ENCODE measurements at places on chromosomes 2 and 18. TPM values are rescaled to one million over a fixed set of nuclear protein-coding genes. Genes with fewer than 3 reads are reported as not detected.

GRCh38 chr18:615092-615521 is 18.3 kb downstream of the CLUL1 start:
- no peak for DNase-seq

The TRABD2A gene
- total RNA-seq, result 1.7 TPM

GRCh38 chr2:210558708-210559107 is 2.3 kb downstream of the CPS1 start:
- DNase-seq, result no peak

- DNase-seq, result no peak
These were observed at the start of gene SP140 for GRCh38 chr2:230225486-230225885. TSS of gene SP140 (plus strand) at chr2:230225736. CDS start at chr2:230225845, 109 bp downstream.

DNA sequence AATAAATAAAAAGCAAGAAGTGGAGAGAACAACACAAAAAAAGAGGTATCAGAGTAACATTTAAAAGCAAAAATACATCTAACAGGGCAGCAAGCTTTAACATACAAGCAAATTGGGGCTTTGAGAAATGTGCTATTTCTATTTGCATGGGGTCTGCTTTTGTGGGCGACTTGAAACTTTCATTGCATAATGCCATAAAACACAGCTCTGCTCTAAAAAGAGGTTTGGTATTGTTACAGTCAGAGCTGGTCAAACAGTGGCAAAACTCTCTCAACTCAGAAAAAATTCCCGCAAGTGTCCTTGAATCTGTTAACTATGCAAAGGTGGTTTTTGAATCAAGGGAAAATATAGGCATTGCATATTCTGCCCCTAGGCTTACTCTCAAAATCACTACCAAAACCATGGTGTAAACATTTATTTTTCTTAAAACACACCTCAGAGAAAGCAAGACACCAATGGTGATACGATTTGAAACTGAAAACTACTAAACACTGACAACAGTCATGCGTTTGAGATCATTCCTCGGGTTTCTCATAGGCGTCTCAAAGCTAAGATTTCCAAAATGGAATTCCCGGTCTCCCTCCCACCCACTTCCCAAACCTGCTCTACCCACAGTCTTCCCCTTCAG is 45.5 kb downstream of the RNF152 start:
- DNase-seq, result no peak

Measured in Panc1 (cell line).